Colonic mucosa (tissue), 4 donors: ENCODE measurements at places on chromosomes 5 and 9.

DNA sequence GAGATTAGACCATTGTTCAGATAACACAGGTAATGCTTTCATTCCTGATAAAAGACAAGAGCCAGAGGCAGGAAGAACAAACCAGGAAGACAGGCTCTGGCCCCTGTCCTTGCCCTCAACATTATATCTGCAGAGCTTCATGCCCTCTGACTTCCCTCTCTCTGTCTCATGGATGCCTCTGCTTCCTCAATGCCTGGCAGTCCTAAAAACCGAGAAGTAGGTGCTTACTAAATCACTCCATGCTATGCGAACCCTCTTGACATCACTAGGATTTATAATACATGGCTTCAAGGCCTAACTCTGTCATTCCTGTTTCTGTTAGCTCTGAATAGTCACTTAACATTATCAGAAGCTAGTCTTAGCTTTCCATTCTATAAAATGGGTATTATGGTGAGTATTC, 117.8 kb downstream of the TLR4 start:
- no peak for DNase-seq

DNA sequence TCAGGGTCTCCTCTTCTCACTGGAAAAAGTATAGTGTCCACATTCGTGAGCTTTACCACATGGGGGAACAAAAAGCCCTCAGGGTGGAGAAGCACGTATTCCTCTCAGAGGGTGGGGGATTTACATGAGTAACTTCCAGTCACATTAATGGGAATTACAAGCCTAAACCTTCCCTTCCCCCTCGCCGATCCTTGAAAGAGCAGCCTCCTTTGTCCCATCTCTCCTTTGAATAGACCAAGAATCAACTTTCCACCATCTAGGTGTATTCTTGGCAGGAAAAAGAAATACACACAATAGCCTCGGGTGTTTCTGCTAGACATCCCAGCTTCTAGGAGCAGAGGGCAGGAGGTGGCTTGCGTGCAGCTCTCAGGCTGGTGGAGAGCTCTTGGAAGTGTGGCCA, 144.4 kb downstream of the ZNF462 start:
- no peak for DNase-seq

GRCh38 chr9:125538092-125538473, 168.9 kb downstream of the MAPKAP1 start:
- DNase-seq = peak; percentile 79

- DNase-seq = no peak
Observed at GRCh38 chr5:83467371-83468035, 4.0 kb upstream of the VCAN start.

DNA sequence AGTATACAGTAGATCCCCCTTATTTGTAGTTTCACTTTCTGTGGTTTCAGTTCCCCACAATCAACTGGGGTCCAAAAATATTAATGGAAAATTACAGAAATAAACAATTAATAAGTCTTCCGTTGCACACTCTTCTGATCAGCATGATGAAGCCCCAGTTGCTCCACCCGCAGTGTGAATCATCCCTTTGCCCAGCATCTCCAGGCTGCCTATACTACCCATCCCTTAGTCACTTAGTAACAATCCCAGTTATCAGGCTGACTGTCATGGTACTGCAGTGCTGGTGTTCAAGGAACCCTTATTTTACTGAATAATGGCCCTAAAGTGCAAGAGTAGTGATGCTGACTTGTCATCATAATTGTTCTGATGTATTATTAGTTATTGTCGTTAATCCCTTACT, 28.9 kb downstream of the SHC3 start:
- DNase-seq = no peak
